ENCODE measurements at places on chromosomes 5 and 9.

DNA sequence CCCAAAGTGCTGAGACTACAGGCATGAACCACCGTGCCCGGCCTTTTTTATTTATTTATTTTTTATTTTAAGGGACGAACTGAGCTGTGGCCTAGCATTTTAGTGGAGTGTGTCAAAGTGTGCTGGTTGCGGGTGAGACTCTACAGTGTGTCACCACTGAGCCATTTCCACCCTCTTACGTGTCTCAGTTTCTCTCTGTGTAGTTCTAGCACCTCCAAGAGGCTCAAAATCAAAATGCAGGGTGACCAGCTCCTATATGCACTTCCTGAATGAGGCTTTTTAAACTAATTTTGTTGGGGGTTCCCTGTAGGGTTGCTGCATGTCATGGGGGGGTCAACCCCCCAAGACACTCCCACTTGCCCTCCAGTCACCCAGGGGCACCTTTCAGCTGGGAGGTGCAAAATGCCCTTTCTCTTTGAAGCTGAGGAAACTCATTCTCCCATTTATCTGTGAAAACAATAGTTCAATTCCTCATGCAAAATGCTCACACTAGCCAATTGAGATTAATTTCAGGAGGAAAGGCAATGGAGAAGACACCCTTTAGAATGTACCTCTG lies 69.3 kb downstream of the COL15A1 start:
- DNase-seq = peak; percentile 34

GRCh38 chr5:154627698-154628678 lies 127.2 kb upstream of the LARP1 start:
- DNase-seq = peak; percentile 6

- DNase-seq = no peak
Measured at GRCh38 chr9:89991204-89991790, 386.5 kb downstream of the GADD45G start.

GRCh38 chr5:179160584-179160983 lies 100.4 kb downstream of the ZNF354C start:
- no peak for DNase-seq

DNA sequence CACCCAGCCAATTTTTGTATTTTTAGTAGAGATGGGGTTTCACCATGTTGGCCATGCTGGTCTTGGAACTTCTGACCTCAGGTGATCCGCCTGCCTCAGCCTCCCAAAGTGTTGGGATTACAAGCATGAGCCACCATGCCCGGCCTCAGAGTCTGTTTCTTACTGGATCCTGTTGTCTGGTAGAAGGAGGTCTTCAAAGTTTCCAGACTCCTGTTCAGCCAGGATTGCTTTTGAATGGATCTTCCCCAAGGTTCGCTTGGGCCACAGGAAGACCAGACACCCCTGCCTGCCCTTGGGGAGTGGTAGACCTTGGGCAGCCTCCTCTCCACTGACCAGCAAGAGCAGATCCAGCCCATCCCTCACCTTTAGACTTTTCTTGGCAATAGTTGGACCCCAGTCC lies 7.6 kb upstream of the LCN2 start:
- DNase-seq = no peak

GRCh38 chr5:38891563-38891962 lies 45.8 kb downstream of the OSMR start:
- DNase-seq = no peak

GRCh38 chr5:151071848-151072629 lies 8.8 kb downstream of the TNIP1 start:
- DNase-seq = no peak

- no peak for DNase-seq
Measured at GRCh38 chr5:169192536-169192935, 108.4 kb downstream of the SLIT3 start.

DNA sequence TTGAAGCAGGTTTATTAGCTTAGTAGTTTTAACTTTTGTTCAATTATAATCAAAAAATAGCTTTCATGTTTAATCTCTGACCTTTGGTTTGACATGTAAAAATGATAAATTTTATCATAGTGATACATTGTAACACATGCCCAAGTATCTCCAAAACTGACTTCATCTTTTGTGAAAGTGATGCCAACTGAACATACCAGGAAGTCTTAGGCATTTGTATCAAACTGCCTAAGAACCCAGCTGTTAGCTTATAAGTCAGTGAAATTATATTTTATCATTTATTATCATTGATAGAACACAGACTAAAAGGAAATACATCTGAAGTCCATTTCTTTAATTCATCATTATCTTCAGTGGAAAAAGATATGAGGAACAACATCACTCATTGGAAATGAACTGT lies 39.1 kb downstream of the NIPBL start:
- DNase-seq = no peak

DNA sequence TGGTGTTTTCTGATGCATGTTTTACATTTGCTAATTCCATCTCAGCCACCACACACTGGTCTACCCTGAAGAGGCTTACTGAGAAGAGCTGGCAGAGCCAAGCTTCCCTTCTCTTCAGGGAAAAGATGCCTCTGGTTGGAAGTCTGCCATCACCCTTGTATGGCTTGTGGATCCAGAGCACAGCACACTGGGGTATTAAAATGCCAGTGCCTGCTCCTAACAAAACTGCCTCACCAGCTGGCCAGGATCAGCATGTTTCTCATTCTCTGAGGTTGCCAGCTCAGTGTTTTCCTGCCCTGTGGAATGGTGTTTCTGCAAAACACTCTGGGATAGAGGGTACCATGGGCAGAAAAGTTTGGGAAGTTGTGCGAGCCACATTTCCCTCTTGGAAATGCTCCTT lies 31.6 kb upstream of the ZNF618 start:
- no peak for DNase-seq

DNA sequence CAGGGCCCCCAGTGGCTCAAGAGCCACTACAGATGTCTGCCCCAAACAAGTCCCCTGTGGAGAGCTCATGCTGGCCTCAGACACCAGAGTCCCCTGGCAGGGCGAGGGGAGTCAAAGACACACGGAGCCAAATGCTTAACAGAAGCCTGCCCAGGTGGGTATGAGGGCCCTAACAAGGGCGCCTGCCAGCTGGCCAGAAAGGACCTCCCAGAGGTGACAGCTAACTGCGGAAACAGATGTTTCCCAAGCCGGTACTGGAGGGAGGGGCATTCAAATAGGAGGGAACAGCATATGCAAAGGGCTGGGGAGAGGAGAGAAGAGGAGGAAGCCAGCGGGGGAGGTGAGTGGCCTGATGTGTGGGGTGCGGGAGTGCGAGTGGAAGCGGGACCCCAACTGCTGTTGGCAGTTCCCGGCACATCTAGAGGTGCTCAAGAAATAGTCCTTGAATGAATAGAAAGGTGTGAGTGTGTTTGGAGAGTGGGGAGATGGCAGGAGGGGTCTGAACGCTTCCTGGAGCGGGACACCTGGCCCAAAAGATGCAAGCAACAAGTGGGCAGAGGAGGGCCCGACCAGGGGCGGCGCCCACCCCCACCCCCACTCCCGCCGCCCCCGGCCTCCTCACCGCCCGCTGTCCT lies 824 bp downstream of the MXD3 start:
- DNase-seq = peak; percentile 45

DNA sequence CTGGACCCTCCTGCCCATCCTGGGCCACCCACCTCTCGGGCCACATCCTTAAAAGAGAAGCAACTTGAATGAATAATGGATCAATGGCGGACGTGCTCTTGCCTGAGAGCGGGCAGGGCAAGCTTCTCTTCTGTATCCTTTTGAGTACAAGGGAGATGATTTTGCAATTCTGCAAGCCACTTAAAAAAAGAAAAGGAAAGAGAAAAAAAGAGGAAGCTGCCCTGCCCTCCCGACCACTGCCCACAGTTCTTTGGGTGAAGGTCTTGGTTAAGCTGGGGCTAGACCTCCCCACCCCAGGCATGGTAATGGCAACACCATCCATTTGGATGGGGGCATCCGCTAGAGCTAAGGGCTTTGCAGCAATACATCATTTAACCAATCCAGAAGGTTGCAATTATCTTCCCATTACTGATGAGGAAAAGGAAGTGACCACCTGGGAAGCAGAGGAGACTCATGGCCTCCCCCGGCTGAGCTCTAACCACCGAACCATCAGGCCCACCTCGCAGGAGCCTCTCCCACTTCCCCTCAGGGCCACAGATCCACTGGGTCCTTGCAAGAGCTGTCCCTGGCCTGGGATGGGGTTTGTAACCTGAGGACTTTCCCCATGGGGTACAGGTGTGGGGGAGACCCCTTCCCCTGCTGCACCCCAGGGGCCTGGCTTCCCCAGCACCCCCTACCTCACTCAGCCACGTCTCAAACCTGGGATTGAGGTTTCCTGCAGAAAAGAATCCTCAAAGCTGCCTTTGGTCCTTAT lies 27.8 kb upstream of the LAMC3 start:
- DNase-seq = no peak

- no peak for DNase-seq
Measured at GRCh38 chr9:1416261-1416660, 366.1 kb downstream of the DMRT2 start.

DNA sequence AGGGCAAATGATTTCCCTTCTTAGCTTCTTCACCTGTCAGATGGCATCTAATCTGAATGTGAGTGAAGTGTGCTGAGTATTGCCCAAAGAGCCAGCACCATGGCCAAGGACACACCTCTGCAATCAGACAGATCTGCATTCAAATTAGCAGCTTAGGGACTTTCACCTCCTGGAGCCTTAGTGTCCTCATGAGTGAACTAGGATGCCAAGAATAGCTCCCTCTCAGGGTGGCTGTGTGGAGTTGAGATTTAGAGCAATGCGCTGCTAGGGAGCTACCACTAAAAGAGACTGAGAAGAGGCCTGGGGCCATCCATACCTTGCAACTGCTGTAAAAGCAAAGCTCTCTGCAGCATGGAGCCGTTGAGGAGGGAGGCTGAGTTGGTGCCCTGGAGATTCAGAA lies 1.4 kb downstream of the CIZ1 start:
- DNase-seq = no peak

DNA sequence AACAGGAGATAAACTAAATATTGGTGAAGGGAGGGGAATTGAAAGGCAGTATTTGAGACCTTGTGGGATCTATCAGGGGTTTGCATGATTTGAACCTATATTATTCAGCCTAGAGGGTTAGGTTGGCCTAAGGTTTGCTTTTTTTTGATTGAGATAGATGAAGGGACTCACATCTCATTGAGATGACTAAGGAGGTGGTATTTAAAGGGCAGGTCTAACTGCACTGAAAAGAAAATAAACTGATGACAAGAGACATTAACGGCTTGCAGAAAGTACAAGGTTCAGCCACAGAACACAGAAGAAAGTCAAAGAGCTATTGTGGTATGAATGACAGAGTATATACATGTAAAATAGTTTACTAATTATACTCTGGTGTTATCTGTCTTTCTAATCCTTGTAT lies 412.7 kb downstream of the CDH10 start:
- DNase-seq = no peak

DNA sequence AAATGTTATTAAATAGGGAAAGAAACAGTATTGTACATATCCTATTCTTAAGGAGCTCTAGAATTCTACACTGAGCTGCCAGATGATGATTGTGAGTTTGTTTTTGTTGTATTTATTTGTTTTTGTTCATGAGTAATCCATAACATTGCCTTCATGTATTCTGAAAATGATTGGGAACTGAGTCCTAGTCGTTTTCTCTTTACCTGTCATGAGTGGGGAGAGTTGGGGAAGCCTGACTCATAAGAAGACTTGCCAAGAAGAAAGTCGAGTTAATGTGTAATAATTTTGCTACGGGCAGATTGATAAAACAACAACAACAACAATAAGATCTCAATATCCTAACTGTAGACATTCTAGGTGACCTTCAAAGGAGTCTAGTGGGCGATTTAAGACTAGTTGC lies 103.8 kb downstream of the ANKRD55 start:
- no peak for DNase-seq

GRCh38 chr9:99523838-99524237 lies 297.8 kb upstream of the NR4A3 start:
- no peak for DNase-seq

- no peak for DNase-seq
Measured at GRCh38 chr5:158820891-158821290, 278.8 kb downstream of the EBF1 start.

GRCh38 chr5:127969651-127970050 lies 113.9 kb upstream of the SLC12A2 start:
- DNase-seq = no peak

DNA sequence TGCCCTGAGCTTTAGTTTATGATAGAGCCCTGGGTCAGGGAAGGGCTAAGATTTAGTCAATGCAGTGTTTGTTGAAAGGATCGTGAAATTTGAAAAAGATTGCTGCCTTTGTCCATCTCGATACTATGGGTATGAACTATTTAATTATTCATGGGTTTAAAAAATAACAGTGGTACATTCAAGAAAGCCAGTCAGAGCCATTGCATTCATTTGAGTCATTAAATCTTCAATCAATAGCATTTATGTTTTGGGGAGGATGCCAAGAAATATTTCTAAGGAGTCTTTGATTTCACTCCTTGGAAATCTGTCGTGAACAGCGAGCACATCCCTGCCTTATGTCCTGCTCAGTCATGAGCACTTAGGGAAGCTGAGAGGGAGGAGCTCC lies 54.4 kb upstream of the LRRTM2 start:
- no peak for DNase-seq

DNA sequence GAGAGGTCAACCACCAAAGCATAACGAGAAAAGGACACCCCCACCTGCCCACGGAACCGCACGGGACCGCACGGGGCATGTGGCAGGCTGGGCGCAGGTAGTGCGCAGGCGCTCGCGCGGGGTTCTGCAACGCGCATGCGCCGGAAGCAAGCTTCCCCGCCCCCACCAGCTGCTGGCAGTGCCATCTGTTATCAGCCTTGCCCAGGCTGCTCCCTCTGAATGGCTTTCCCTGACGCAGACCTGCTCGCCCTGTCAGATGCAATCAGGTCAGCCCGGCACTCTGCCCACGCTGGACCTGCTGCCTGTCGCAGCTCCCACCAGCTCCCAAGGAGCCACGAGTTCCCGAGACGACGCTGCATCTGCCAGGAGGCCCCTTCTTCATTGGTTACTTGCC lies 22.8 kb downstream of the PTCH1 start:
- no peak for DNase-seq

- peak; percentile 54 for DNase-seq
Measured at GRCh38 chr9:94645901-94646300, 6.6 kb upstream of the FBP1 start.

GRCh38 chr9:38185647-38186403 lies 116.8 kb upstream of the SHB start:
- no peak for DNase-seq

- DNase-seq = no peak
Measured at GRCh38 chr9:109101810-109102209, 17.9 kb downstream of the TMEM245 start.

GRCh38 chr5:96079075-96079474 lies 117.4 kb upstream of the ELL2 start:
- DNase-seq = peak; percentile 68

DNA sequence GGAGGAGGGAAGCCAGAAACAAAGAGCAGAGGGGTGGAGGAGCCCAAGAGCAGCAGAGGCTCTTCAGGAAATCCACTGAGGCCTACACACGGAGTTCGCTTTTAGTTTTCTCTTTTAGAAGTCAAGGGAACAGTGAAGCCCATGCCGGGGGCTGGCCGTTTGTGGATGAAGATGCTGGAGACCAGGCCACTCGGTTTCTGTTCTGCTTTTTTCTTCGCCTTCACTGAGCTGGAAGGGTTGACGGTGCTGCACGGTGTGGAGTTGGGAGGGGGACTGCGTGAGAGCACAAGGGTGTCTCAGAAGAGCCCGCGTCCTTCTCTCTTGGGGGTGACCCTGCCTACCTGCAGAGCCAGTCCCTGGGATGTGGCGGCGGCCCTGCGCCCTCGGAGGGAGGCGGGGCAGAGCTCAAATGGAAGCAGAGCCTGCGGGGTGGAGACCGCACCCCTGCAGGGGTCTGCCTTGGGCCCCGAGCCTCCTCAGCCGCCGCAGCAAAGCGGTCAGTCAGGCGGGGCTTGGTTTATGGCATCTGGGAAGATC lies 68.5 kb upstream of the CACNA1B start:
- DNase-seq = no peak

GRCh38 chr5:88419931-88420330 lies 151.3 kb upstream of the TMEM161B start:
- DNase-seq = no peak
